ENCODE measurements at places on chromosomes 16 and 17.

DNA sequence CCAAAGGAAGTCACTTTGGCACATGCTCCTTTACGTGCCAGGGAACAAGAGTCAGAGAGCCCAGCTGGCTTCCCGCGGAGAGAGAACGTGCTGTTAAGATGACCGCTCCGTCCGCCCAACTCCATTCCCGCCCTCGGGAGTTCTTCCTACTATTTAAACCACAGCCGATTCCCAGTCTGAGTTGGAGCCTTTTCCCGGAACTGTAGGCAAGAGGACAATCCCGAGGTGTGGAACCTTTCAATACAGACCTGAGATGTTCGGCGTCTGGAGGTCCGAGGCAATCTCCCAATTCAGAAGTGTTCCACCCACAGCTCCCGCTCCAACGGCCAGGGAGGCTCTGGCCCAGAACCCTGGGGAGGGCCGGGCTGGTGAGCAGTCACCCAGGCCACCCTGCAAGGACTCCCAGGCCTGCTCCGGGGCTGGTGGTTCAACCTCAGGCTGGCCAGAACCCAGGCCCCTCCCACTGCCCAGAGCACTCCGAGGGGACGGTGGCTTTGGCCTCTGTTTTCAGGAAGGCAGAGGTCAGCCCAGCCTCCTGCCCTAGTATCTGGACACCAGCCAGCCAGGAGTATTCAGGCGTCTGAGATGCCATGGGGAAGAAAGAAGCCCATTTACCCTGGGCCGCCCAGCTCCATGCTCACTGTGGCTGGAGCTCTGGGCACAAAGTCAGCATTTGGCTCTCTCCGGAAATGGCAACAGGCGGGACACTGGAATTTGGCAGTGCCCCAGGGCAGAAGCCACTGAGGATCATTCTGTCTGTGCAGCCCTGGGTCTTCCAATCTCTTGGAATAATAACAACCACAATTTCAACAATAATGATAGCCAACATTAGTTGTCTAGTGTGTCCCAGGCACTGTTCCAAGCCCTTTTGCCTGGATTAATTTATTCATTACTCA, 21.4 kb downstream of the EMP2 start:
- no peak for DNase-seq

DNA sequence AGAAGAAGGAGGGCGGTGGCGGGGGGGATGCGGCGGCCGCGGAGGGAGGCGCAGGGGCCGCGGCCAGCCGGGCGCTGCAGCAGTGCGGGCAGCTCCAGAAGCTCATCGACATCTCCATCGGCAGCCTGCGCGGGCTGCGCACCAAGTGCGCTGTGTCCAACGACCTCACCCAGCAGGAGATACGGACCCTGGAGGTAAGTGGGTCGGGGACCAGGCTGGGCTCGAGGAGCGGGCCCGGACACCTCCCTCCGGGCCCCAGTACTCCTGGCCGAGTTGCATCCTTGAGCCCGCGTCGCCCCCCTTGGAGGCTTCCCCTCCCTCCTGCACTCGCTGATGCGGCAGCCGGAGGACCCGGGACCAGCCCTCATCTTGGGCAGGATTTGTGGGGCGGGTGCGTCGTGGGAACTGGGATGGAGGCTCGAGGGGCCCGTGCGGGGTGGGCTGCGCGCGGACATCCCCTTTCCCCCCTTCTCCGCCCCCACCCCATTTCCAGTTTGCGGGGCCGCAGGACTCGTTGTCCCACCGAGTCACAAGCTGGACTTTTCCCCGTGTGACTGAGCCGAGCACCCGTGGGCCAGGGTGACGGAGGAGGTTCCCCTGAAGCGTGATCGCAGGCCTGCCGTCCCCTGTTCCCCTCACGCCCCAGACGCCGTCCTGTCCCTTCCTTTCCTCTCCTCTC, 572 bp downstream of the KSR1 start:
- no peak for DNase-seq

DNA sequence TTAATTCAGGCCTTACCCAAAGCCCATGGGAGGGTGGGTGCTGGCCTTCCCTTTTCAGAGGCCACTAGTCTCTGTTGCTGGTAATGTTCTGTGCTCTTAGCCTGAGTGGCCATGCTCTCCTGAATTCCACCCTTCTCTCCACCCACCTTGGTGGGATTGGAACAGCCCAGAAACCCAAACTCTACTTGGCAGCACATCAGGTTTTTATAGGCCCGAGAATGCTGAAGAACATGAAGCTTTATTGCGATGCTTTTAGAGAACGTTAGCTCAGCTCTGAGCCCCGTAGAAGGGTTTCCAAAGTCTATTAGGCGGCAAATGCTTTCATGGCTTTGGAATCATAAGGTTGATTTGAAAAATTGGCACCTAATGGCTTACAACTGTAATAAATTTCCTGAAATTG, 209.3 kb downstream of the MSI2 start:
- DNase-seq = no peak

DNA sequence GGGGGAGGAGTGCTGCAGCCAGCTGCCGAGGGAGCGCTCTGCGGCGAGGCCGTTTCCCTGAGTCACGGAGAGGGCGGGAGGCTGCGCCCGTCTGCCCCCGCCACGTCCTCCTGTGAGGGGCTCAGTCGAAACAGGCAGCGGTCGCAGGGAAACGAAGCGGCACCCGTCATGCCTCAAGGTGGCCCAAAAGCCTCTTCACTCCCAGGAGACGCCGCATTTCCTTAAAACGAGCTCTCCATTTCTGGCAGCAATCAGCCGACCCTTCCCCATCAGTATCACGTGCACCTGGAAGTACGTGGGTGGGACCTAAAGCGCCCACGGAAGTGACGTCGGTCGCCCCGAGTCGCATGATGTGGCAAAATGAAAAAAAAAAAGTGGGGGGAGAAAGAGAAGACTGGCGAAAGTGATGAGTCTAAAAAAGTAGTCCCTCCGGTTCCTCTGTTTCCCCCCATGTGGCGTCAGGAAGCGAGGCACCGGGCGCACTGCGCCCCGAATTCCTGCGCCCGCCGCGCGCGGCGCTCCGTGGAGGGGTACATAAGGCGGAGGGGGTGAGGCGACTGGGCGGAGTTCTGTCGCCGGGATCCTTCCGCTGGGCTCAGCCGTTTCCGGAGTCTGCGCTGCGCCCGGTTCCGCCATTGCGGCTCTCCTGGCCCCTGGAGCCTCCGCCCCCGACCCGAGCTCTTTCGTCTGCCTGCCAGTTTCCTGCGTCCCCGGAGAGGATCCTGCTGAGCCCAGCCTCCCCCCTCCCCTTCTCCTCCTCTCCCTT, at the start of gene CLTC:
TSS of gene CLTC (plus strand) at position 598 of the 766 bp plus-strand sequence. CDS start 237 bp downstream, outside the sequence.
- peak; percentile 90 for DNase-seq

GRCh38 chr17:16975744-16976625, 4.1 kb upstream of the TNFRSF13B start:
- DNase-seq = no peak

- DNase-seq = no peak
Measured at GRCh38 chr16:86213437-86214205, 296.7 kb upstream of the FOXF1 start.

- DNase-seq = no peak
Measured at GRCh38 chr17:63696381-63696961, 3.5 kb downstream of the LIMD2 start.

- DNase-seq = no peak
Measured at GRCh38 chr17:73705594-73705993, 61.3 kb upstream of the SDK2 start.

DNA sequence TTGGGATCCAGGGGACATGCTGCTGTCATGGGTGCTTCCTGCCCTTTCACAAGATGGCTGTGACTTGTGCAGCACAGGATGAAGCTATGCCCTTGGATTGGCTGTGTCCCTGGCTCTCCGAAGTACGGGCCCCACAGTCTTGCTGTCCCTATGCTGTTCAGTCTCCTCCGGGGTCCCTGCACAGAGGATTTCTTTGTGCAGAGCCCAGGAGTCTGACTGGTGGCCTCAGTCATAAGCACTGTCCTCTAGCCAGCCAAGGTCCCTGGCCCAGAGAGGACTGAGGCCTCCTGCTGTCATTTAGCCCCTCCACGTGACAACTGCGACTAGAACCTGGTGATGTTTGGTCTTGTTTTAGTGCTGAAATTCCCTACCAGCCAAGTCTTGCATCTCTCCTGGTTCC, 42.4 kb upstream of the CRISPLD2 start:
- no peak for DNase-seq

GRCh38 chr16:50675686-50676610, 5.2 kb downstream of the SNX20 start:
- no peak for DNase-seq

Data from NCI-H2081 treated with DMSO at 0.1 percent for 48 hours (cell line).